Liver (tissue), 10 donors: ENCODE measurements at places on chromosomes 3 and 15.

DNA sequence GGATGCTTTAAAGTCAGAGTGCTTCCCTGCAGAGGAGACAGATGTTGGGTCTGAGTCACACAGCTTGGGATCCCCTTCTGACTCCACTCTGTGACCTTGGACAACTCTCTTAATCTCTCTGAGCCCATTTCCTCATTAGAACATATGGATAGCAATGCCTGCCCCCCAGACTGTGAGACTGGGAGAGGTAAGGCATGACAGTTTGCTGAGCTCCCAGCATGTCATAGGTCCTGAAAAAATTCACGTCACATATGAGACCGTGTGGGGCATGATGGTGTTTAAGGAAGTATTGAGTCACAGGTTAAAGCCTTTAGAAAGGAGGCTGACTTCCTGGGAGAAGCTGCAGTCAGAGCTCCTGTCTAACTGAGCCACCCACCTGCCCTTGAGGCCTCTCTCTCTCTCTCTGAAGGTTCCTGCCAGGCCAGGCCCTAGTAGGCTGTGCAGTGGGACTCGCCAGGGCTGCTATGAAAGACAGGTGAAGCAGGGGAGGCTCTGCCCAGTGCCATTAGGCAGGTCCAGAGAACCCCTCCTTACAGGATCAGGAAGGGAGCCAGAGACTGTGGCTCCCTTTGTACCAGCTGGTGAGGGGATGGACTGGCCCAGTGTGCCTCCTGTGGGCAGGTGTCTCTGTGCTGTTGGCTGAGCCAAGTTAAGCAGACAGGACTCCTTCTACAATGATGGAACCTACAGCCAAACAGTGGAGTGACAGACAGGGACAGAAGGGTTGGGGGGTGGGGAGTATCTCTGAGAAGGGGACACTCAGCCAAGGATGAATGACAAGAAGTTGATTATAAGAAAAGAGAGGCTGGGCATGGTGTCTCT lies 19.5 kb upstream of the DOCK3 start:
- DNase-seq, result no peak

DNA sequence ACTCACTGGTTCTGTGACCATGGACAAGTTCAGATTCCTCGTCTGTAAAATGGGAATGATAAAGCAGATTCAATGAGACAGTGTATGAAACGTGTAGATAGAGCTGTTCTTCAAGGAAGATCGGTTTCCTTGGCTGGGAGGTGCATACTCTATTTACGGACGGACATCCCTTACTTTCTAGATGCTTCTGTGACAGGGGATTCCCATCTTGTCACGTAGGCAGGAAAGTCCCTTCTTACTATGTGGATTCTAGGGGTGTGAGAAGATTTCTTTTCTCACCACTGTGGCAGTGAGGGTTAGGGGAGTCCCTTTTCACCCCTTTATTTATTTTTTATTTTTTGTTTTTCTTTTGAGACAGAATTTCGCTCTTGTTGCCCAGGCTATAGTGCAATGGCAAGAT lies 180.9 kb upstream of the TBL1XR1 start:
- no peak for DNase-seq

DNA sequence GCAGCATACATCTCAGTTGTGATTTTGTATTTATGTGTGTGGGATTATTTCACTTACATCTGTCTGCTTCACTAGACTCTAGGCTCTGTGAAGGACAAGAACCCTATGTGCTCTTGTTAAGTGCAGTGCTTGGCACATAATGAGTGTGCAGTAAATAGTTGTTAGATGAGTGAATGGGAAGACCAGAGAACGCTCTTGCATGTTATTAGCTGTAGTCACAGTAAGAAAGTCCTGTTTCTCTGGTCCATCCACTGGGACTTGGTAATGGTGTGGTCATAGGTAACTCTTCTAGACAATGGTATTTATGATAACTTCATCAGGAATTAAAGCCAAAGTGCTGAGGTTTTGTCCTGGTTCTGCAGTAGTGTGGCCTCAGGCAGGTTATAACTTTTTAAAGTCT lies 1.4 kb upstream of the AQP9 start:
- DNase-seq, result no peak

DNA sequence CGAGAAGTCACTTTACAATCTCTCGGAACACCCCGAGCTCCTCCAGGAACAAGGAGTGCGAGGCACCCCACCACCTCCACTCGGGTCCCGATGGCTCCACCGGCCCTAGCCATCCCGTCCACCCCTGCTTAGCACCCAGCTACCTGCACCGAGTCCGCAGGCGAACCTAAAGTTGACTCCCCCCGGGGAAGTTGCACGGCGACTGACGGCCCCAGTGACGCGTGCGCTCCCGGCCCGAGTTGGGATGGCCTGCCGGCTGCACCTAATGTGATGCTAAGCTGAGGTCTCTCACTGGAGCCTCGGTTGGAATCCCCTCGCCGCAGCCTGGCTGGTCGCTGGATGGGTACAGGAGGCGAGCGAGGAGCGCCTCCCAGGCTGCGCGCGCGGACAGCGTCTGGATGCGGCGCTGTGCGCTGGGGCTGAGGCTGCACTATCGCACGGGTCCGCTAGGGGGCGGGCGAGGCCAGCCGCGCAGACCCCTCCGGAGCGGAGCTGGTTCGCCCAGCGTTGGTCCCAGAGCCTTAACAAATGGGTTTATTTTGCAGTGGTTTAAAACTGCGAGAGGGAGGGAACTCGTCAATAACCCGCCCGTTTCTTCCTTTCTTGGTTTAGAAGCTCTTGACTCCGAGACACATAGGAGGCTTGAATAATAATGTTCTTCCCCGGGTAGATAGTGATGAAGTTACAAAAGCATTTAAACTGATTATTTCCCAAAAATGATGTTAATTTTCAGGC lies at the start of gene OXTR:
OXTR (minus strand) TSS at position 526 of the 735 bp plus-strand sequence. CDS start 1,426 bp downstream, outside the sequence.
- DNase-seq, result peak; percentile 72

GRCh38 chr3:152943645-152944044 lies 108.7 kb downstream of the P2RY1 start:
- DNase-seq, result no peak

- no peak for DNase-seq
Observed at GRCh38 chr15:86915811-86916331, 836.2 kb downstream of the AGBL1 start.

- DNase-seq, result no peak
Observed at GRCh38 chr3:13786811-13787210, 93.1 kb downstream of the WNT7A start.

GRCh38 chr3:72086042-72086742 lies 301.2 kb upstream of the PROK2 start:
- DNase-seq, result no peak

- no peak for DNase-seq
Observed at GRCh38 chr3:127392156-127392490, 104.3 kb upstream of the PRR20G start.

GRCh38 chr15:28932361-28932760 lies 46.6 kb downstream of the APBA2 start:
- no peak for DNase-seq

DNA sequence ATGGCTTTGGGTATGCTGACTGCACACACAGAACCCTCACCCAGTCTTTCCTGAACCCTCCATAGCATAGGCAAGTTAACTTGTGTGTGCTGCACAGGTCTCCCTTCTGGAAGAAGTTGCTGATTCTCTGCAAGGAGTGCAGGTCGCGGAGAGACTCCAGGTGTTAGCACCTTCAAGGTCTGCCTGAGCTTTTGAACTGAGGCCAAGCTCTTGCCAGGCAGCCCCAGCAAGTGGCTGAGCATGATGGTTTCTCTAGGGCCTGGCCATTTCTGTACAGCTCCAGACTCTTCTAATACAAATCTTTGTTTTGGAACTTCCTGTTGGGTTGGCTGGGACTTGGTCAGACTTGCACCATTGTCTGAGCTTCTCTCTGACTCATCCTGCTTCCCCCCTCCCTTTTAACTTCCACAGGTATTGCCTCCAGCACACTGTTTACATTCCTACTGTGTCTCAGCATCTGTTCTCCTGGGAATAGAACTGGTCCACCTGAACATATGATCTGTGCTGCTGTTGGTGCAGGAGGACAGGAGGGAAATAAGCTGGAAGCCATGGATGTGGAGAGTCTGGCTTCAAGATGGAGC lies 53.3 kb downstream of the KY start:
- DNase-seq, result no peak

GRCh38 chr15:70513819-70514218 lies 249.5 kb downstream of the UACA start:
- DNase-seq, result no peak

DNA sequence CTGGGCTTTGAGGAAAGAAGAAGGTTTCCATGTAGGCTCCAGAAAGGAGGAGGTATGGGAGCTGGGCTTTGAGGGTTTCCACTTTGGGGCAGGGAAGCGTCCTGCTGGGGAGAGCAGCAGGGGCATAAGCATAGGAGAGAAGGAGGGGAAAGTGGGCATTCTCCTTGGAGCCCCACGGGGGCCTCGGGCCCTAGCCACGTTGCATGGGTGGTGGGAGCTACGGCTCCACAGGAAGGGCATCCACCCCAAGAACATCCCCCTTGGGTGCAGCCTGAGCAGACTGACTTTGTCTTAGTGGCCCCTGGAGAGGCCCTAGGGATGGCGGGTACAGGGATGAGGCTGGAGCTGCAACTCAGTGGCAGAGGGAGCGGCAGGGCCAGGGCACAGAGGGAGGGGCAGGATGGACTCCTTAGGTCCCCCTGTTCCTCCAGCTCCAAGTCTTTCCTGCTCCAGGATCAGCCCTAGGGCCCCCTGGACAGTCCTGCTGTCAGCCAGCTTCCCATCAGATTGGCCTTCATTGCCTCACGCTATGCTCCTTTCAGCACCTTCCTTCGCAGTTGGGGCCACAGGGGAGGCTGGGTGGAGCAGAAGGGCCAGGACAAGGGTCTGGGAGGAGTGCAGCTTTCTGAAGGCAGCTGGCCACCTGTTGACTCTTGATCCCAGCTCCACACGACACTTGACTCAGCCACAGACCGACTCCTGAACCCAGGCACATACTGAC lies 22.9 kb downstream of the PRR20G start:
- DNase-seq, result no peak

DNA sequence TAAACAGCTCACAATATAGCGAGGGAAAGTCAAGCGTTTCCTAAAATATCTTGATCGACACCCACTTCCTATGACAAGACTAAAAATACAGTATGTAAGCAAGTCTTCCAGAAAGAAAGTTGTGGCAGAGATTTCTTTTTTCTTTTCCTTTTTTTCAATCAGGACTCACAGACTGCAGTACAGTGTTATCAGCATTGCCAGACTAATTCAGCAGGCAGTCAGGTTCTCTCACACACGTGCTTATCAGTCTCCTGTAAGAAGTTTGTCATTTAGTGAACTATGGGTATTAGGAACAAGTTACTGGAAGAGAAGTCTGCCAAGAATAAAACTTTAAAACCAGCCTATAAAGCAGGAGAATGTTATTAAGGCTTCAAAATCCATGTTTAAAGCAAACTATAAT lies 32.8 kb upstream of the ZNF385D start:
- DNase-seq, result no peak

GRCh38 chr3:160781402-160781801 lies 25.4 kb downstream of the PPM1L start:
- DNase-seq, result no peak

DNA sequence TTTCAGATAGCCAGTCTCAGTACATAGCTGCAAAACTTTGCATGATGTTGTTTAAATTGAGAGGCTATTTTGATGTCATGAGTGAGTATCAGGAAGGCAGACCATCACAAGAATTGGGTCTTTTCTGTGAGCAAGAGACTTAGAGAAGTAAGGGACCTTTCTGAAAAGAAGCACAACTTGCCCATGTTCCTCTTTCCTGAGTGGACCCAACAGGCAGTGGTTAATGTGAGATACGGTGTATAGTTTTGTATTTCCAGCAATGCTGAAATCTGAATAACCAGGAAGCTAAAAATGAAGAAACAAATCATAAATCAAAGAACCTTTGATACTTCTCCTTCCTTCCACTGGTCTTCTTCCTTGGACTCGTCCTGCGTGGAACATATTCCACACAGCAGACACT lies 25.1 kb downstream of the MCTP2 start:
- DNase-seq, result no peak

GRCh38 chr3:116001151-116001621 lies 377.9 kb downstream of the GAP43 start:
- no peak for DNase-seq

- DNase-seq, result no peak
Observed at GRCh38 chr3:144801890-144802289, 830.3 kb downstream of the DIPK2A start.

DNA sequence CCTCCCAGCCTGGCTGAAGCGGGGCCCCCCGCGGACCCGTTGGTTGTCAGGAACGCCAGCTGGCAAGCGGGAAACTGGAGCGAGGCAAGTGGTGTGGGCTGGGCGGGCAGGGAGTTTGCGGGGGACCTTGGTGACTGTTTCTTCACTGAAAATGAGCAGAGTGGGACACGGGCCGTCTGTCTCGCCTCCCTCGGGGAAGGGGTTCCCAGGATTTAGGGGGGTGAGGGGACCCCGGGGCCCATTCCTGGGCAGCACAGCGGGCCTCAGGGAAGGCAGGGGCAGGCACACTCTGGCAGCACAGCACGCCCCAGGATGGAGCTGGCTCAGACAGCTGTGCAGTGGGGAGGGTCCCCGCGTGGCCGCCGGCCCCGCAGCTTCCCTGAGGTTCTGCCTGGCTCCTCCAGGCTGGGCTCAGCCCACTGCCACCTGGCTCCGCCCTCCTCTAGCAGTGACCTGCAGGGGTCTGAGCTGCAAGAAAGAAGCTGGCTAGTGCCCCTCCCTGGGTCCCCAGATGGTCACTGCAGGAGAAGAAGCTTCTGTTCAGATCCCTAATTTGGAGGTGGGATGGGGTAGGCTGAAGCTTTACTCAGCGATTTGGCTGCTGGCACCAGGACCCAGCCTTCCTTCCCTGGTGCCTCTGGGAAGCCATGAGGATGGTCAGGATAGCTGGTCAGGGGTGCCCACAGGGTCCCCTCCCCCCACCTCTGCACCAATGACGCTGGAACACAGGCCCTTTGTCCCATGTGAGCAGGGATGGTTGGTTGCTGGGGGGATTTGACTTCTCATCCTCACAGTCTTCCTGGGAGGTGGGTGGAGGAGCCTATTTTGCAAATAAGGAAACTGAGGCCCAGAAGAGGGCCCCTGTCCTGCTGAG lies 90.4 kb downstream of the TBC1D2B start:
- DNase-seq, result no peak

DNA sequence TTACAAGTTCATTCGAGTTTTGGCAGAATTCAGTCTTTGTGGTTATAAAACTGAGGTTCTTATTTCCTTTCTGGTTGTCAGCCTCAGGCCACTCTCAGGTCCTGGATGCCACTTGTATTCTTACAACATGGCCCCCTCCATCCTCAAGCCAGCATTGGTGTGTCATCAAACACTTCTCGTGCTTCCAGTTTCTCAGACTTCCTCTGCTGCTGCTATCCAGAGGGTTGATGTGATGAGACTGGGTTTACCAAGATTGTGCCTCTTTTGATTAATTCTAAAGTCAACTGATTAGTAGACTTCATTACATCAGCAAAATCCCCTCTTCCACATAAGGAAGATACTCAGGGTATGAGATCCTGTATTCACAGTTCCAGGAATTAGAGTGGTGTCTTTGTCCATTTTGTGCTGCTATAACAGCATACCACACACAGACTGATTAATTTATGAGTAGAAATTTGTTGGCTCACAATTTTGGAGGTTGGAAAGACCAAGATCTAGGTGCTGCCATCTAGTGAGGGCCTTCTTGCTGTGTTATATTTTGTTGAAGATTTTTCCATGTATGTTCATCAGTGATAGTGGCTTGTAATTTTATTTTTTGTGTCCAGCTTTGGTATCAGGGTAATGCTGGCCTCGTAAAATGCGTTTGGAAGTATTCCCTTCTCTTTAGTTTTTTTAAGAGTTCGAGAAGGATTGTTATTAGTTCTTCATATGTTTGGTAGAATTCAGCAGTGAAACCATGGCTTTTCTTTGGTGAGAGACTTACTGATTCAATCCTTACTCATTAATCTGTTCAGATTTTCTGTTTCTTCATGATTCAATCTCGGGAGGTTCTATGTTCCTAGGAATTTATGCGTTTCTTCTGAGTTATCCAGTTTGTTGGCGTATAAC lies 11.1 kb downstream of the LRCH3 start:
- DNase-seq, result no peak

GRCh38 chr3:101591071-101591470 lies 17.1 kb downstream of the PCNP start:
- no peak for DNase-seq
